Stomach (tissue), 19 donors: ENCODE measurements at places on chromosomes 5 and 9. TPM values are rescaled to one million over a fixed set of nuclear protein-coding genes. Genes with fewer than 3 reads are reported as not detected.

The AOPEP gene
- 89.7 TPM for total RNA-seq

DNA sequence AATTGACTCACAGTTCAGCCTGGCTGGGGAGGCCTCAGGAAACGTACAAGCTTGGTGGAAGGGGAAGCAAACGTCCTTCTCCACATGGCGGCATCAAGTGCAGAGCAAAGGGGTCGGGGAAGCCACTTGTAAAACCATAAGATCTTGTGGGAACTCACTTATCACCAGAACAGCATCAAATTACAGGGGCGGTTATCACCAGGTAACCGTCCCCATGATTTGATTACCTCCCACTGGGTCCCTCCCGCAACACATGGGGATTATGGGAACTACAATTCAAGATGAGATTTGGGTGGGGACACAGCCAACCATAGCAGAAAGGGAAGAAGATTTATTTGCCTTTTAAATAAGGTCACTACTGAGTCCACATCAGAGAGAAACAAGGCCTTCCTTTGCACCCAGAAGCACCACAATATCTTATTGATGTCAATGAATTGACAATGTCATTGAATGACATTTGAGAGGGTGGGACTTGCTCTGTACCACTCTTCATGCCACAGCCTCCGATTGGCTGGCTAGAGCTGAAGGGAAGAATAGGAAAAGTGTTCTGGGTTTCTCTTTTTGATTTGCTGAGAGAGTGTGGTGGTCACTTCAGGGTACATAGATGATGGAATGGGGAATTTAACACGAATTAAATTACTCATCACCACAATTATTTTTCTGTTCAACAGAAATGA is 11.0 kb downstream of the SKP2 start:
- H3K27me3 ChIP-seq, result no peaks in the 10 kb centered on the region
- H3K4me3 ChIP-seq, result no peak overlapping the region
- no peak overlapping the region for H3K27ac ChIP-seq
- H3K36me3 ChIP-seq, result peaks cover 92% of the 10 kb centered on the region
- H3K4me1 ChIP-seq, result peaks cover 20% of the 10 kb centered on the region

DNA sequence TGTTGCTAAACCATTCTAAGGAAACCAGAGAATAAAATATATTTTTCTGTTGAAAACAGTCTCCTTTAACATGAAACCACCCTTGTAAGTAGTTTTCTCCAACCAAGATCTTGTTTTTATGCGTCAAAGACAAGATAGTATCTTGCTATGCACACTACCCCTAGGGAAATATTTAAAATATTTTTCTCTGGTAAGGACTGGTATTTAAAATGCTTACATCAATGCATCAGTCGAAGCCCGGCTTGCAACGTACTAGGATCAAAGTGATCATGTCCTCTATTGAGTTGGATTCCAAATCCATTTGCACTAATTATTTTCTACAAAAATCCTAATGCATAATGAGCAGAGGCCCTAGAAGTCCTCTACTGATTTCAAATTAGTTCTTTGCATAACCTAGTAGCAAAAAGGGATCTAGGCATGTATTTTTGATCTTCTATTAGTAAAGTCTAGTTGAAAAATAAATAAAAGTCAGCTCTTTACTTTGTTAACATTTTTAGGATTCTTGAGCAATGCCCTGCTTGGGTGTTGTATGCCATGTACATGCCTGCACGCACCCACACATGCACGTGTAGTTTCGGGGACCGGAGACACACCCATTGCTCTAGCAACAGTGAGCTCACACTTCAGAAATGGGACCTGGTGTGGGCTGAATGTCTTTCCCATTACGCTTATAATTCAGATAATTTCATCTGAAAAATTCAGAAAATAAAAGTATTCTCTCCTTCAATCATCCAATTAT is 165.0 kb upstream of the GPR151 start:
- H3K27ac ChIP-seq, result no peak overlapping the region
- H3K27me3 ChIP-seq, result peaks cover 3% of the 10 kb centered on the region
- DNase-seq, result no peak
- no peak overlapping the region for H3K4me3 ChIP-seq

The C9orf50 gene
- not detected for total RNA-seq

The PDE6A gene
- total RNA-seq, result not detected

DNA sequence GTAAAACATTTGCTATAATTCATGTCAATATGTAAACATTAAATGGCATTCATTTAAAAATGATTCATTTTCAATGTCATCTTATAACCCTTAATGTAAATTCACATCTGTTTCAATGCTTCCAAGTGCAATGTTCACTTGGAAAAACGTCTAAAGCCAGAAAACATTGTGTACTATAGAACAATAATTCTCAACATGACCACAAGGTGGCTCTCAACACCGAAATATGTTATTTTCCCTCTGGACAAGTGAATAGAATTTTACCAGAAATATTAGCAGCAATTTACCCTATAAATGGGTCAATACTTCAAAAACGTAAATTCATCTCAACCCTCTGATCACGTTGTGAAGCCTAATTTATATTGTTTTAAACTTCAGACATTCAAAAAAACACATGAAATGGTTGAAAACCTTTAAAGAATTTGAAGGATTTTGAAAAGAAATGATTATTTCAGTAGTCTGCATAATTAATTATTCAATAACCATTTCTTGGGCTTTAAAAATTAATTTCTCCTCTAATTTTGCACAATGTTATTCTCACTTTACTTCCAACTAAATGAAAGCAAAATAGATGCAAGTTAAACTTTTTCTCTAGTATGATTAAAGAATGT is 11.0 kb downstream of the CDH10 start:
- H3K4me3 ChIP-seq, result no peak overlapping the region
- no peaks in the 10 kb centered on the region for H3K27me3 ChIP-seq
- no peaks in the 10 kb centered on the region for H3K4me1 ChIP-seq
- DNase-seq, result no peak

The ARSI gene
- 2.3 TPM for total RNA-seq

The FAM78A gene
- total RNA-seq, result not detected
